Activated naive CD8-positive, alpha-beta T cell treated with anti-CD3 and anti-CD28 coated beads, Interleukin-2, amount 10 ng/mL, durations not matched to agents 7 days and 5 days (primary cell): ENCODE measurements at places on chromosomes 3 and 15. TPM values are rescaled to one million over a fixed set of nuclear protein-coding genes. Genes with fewer than 3 reads are reported as not detected.
A peak's percentile ranks its signal among the peaks of the same experiment; 100 is the strongest.

Gene TPRG1
- total RNA-seq: 50.9 TPM

Gene ACKR4
- total RNA-seq: not detected

Gene SLC27A2
- total RNA-seq: 9.6 TPM

Gene CHDH
- total RNA-seq: 0.11 TPM

Gene GOLGA6B
- total RNA-seq: not detected

Gene EPHB1
- 0.39 TPM for total RNA-seq

DNA sequence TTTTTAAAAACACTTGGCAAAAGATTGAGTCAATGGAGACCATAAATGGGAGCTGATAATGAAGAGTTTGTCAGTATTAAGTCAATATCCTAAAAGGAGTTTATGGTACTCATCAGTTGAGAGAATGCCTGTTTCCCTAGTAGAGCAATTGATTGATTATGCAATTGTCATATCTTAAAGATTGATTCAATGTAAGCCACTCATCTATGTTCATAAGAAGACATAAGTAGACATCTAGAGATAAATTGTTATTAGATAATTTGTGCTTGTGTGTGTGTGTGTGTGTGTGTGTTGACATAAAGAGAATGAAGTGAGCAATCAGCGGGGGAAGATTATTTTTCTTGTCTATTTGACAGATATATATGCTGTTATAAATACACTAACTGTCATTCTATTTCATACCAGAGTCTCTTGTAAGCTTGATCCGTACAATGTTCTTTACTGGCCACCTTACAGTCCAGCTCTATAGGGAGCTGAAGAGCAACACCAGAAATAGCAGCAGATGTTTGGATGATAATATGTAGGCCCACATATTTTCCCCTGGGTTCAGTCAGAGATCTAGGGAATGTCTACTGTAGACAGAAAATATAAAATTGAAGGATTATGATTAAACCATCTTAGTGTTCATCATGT lies 848.6 kb upstream of the EPHA6 start:
- DNase-seq: no peak

- DNase-seq: no peak
Observed at GRCh38 chr15:61697796-61698195, 362.5 kb downstream of the VPS13C start.

GRCh38 chr3:130411320-130411719 lies 65.8 kb downstream of the COL6A5 start:
- no peak for DNase-seq

DNA sequence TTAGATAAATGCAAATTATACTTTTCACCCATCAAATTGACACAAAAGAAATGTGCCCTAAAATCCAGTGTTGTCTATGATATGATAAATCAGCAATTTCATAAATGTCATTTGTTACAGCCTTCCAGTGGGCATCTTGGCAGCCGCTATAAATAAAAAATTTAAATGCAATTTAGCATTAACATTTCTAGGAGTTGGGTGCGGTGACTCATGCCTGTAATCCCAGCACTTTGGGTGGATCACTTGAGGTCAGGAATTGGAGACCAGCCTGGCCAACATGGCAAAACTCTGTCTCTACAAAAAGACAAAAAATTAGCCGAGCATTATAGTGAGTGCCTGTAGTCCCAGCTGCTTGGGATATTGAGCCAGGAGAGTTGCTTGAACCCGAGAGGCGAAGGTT lies 65.9 kb upstream of the POMGNT2 start:
- DNase-seq: no peak

DNA sequence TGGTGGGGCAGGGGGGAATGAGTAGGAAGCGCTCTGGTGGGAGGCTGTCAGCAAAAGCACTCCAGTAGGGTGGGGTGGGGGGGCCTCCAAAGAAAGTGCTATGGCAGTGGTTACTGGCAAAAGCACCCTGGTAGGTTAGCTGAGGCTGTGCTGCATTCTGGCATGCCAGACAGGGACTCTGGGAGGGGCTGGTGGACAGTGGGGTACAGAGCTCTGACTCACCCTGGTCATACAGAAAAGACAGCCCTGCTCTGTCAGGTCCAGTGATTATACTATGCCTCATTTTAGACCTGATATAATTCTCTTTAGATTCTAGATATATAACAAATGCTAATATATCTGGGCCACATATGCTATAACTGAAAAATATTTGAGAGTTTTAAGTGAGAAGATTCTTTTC lies 82.8 kb upstream of the CPNE4 start:
- DNase-seq: no peak

DNA sequence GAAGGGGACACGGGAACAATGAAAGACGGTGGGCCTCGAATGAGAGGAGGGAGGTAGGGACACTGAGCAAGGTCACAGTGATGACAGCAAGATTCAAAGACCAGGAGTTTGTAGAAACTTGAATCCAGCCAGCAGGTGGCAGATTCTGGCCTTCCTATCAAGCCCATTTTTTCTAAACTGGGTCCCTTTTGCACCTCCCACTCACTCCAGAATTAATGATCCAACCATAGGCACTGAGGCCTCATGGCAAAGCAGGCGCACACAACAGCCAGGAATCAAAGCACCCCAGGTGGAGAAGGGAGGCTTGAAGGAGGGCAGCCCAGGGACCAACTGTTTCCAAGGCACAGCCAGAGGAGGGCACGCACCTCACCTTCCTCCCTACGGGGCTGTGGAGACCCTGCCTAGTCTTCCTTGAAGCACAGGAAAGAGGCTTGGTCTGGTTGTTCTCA lies 90.2 kb downstream of the ANP32A start:
- no peak for DNase-seq

DNA sequence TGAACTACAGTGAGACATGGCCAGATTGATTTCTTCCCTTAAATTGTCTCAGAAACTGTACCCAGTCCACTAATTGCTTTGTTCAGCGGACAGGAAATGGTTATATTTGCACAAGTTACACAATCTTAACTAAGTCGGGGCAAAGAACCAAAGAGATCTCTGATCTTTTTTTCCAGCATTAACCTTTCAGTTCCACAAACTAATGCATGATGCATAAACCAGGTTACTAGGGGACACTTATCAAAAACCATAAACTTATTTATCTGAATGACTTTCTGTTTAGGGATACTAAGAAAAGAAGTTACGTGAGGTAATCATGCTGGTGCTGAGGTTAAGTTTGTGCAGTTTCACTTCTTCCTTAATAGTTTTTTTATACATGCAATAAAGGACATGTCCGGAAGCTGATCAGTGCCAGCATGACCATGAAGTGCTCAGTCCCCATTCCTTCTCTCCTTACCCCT lies 22.4 kb downstream of the FNDC3B start:
- DNase-seq: no peak

DNA sequence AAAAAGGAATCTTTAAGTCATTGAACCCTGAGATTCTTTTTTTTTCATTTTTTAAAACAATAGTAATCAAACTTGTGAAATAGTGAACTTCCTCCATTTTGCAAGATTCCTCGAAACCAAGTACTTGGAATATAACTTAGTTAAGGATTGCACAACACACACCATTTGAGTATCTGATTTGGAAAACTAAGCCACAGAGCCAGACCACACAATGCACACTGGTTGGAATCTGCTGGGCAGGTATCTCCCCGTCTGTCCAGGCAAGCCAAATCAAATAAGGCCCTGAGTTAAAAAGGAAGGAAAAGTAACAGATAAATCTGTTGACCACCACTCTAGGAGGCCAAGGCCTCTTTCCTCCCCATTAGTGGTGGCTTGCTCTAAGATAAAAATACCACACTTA lies 177.5 kb upstream of the ICE2 start:
- DNase-seq: no peak

GRCh38 chr15:52727815-52728214 lies 48.6 kb upstream of the ATOSA start:
- DNase-seq: no peak

DNA sequence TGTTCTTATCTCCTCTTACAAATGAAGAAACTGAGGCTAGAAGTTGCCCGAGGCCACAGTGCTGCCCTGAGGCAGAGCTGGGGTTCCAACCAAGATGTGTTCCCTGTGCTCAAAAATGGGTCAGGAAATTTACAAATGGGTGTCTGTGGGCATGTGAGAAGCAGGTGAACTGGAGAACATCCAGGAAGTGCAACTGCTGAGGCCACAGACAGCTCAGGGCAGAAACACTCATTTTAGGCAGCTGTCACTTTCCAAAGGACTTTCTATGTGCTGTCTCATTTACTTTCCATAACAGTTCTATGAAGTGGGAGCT lies 47.2 kb upstream of the ATP2B2 start:
- DNase-seq: no peak

DNA sequence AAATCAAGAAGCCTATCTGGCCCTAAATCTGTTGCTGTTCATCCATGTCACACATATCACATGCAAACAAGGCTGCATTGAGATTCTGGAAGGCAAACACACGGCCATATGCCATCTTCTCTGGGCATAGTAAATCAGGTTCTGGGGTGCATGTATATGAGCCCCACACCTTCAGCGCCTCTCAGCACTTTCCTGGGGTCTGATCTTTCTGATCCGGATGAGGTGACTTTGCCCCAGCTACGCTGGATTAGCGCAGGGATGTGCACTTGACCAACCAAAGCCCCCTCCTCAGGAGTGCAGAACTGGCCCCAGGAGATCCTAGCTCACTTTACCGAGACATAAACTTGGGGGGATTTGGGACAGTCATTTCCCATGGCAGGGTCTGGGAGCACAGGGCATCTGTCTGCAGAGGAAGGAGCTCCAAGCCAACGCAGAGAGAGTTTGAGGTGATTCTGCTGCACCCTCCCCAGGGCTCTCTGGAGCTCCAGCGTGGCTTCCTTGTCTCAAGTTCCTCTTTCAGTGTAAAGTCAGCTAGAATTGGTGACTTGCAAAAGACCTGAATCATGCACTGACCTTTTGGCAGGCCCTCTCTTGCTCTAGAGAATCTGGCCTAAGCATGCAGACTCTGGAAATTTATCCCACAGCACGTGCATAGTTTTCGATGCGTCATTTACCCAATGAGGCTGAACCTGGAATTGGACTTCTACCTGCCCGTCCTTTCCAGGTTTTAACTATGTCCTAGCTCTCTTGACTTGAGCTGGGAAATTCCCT lies 63.5 kb upstream of the KLF13 start:
- DNase-seq: peak; percentile 30

DNA sequence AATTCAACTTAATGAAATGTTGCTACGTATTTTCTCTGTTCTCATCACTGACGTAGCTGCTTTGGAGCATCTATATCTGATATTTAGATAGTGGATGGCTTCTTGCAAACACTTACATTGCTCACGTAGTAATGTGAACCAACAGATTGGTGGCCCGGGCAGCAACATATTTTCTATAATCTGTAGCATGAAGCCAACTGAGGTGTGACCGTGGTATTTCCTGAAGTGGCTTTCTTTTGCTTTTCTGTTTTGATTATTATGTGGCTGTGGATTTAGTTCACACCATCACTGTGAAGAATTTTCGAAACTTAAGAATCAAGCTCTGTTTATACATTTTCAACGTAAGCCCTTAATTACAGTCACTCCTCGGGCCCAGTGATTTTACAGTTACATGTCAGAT lies 288.5 kb downstream of the LPP start:
- DNase-seq: no peak

GRCh38 chr3:137264843-137265330 lies 307.1 kb downstream of the IL20RB start:
- no peak for DNase-seq

- no peak for DNase-seq
Observed at GRCh38 chr3:73697020-73697419, 72.3 kb upstream of the PDZRN3 start.

- no peak for DNase-seq
Observed at GRCh38 chr3:197713477-197713822, 23.3 kb downstream of the RUBCN start.

- no peak for DNase-seq
Observed at GRCh38 chr15:66323312-66323928, 30.1 kb downstream of the DIS3L start.
